Anterior cingulate cortex (tissue), 58 donors: ENCODE measurements at places on chromosomes 7 and 10.

GRCh38 chr10:112201334-112201733, 17.8 kb upstream of the GPAM start:
- DNase-seq = no peak

DNA sequence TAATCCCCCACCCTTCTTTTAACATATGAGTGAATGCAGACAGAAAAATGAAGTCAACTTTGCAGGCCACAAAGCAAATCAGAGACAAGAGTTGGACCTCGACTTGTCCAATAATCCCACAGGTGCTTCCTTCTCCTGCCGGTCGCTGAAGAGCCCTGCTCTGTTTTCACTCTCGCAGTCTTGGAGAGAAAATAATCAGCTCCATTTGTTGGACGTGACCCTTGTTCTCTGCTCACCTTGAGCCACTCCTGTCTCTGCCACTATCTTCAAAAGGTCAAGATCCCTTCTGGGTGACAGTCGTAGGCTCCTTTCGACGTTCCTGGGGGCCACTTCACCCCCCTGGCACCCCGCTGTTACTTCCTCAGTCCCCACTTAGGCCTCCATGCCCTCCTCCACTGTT, 2.8 kb upstream of the KLF6 start:
- no peak for DNase-seq

- DNase-seq = no peak
Measured at GRCh38 chr7:87004956-87005355, 54.5 kb downstream of the ELAPOR2 start.

DNA sequence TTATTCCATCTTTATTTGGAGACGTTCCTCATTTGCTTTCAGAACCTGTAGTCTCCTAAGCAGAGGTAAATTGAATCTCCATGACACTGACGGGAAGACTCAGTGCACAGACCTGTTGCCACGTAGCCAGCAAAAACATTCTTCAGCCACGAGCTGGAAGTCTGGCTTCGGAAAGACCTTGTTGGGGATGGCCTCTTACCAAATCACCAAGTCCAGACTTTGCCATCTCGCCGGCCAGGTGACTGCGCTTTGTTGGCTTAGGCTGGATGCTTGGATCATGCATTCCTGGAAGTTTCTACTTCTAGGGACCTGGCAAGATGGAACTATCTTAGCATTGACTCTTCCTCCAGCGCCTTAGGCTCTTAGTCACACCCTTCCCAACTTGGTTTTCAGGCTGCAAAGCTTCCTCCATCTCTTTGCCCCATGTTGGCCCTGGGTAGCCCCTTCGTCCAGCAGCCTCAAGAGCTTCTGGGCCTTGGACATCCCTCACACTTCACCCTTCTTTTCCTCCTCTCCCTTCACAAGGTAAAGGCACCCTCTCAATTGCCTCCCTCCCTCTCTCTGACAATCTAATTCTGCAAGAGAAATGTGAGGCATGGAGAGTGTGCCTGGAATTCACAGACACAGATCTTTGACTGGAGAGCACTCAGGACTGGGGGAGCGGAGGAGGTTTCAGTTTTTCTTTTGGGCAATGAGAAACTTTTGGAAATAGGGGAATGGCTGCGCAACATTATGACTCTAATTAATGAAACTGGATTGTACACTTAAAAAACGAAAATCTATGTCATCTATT, 451.9 kb upstream of the MKI67 start:
- no peak for DNase-seq

- no peak for DNase-seq
Measured at GRCh38 chr10:104920476-104920875, 279.4 kb downstream of the SORCS3 start.

DNA sequence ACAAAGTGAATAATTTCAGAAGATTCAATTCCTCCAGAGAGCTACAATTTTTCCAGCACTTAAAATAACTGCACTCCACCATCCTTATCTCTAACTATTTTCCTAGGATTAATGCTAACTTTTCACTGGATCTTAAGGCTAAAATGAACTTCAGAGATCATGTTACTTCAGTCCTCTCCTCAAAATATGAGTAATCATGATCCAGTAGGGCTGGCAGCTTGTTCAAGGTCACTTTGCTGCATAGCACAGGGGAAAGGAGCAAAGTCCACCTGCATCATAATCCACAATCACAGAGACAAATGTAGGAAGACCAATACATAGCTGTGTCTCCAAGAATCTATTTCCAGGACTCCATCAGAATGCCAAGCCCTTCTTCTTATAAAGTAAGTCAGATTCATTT, 150.3 kb downstream of the LRRTM3 start:
- no peak for DNase-seq

DNA sequence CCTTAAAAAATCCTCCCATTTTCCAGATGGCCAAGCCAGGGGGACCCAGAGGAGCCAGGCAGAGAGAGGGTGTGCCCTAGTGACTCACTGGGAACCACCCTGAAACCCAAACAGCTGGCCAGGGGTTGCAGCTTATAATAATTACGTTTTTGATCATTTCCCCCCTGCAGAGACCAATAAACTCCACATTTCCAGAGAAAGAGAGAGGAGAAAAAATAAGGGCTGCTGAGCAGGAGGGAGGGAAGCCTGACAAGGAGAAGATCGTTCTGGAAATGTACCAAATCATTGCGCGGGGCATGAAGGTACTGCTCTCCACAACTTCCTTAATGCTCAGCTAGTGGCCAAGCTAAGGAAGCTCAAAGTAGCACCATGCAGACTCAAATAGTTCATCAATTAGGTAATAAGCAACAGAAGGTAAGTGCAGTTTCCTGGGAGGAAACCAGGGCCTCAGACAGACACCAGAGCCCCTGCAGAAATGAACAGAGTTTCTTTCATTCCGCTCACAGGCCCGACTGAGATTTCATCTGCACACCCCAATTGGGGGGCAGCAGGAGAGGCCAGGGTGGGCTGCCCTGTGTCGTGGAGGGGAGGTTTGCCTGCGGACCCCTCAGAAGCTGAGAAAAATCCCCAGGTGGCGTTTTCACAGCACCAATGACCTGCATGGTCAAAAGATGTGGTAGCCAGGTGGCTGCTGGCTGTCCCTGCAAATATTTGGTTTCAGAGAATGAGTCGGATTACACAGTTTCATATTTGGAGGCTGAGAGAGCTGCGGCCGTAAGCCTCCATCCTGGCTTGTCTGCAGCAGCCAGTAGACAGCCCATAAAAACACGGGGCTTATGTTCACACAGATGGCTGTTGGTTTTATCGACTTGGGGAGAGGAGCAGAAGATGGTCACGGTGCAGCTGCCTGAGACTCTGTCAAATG, 153.2 kb upstream of the LYZL2 start:
- no peak for DNase-seq

DNA sequence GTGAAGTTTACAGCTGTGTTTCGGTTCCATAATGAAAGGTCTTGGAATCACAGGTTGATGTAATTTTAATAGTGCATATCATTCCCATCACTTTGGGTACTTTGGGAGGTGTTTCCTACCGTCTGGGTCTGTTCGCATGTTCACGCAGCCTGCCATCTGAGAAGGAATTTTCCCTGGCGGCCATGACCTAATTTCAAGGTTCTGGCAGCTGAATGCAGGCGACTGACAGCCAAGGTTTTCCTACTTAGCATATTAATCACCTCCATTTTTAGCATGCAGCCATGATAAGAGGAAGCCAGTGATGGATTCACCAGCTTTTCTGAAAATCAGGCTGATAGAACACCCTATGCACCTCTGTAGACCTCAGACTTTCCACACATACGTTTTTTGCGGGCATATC, 319.1 kb upstream of the TMEM229A start:
- DNase-seq = peak; percentile 3

- no peak for DNase-seq
Measured at GRCh38 chr7:41567731-41568114, 135.2 kb downstream of the INHBA start.

DNA sequence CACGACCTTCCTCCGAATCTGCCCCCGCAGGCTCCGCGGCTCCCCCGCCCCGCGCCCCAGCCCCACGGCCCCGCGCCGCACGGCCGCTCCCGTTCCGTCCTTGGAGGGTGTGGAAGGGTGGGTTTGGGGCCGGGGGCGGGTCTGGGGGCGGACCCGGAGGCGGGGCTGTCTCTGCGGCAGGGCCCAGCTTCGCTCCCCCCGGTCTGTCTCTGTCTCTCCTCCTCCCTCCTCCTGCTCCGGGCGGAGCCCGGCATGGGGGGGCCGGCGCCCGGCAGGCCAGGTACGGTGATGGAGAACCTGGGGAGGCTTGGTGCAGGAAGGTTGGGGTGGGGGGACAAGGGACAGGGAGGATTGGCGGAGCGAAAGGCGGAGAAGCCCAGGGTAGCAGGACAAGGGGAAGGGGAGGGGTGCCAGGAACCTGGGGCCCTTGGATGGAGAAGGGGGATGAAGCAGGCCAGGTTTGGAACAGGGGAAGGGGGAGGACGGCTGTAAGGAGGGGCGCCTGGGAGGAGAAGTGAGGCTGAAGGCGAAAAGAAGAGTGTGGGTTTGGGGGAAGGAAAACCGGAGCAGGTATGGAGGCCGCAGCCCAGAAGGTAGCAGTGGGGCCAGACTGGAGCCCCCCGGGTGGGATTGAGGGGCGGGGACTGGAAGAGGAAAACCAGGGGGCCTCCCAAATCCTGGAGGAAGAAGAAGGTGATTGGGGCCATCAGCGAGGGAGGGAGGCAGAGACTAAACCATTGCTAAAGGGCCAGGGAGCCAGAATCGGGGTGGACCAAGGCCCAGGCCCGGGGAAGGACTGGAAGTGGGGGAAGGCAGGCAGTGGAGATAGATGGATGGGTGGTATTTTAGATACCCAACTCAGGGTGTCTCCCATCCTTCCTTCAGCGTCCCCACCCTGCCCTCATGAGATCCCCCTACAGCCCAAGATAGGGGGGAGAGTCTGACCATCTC, at the start of gene NYAP1:
Gene NYAP1, plus strand, starts transcription at position 206 of the 951 bp plus-strand sequence. CDS start 1,385 bp downstream, outside the sequence.
- peak; percentile 45 for DNase-seq

DNA sequence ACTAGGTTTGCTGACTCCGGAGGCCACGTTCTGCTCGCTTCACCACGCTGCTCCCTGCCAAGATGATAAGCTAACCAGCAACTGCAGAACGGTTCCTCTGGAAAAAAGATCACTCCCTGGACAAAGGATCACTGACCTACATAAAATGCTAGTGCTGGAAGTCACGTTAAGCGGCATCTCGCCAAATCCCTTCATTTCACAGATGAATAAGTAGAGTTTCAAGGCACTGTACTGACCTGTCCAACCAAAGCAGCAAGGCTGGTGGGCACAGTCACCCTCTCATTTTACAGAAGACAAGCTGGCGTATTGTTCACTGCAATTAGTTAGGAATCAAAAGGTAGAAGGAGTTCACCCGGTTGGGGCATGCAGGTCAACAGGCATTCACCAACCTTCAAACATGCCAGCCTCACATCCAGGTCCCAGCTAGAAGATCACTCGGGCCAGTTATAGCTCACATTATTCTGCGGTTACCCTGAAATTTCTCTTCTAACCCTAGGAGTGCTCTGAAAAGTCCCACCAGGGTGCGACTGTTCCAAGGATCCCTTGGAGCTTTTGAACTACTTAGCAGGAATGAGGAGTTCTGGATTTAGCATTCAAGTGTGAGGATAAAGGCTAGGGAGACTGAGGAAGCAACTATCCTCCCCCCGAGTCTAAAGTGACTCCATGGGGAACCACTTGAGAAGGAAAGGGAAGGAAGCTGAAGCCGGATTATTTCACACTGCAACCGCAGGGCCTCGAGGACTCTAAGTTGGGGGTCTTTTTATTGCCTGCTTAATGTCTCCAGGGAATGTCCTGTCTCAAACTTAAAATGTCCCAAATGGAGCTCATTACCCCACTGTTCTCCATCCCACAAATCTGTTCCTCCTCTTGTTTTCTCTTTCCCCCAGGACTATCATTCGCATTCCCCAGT, 32.8 kb downstream of the HIPK2 start:
- no peak for DNase-seq

DNA sequence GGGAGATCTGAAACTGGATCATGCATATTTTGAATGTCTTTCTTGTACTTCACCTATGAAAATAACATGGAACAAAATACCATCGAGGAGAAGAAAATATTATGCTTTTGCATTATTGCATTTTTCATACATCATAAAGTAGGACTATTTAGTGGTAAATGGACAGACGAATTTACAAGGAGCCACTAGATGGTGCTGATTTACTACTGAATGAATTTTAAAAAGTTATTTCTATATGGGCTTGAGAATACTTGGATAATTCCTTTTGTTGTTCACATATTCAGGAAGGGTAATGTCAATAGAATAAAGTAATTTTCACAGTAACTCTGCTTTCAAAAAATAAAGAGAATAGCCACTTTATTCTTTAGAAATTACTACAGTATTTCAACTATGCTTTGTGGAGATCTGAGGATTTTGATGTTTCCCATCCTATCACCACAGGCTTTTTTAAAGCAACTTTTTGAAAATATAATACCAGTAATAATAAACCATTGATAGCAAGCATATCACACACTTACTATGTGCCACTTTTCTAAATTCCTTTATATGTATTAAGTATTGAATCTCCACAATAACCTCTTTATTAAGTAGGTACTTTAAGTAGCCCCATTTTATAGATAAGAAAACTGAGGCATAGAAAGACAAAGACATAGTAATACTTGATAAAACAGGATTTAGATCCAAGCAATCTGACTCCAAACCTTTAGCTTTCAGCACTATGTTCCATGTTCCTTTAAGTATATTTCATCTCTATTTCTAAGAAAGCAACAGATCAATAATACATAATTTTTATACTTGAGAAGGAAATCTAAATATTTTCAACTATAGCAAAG, 38.6 kb downstream of the NEBL start:
- no peak for DNase-seq

DNA sequence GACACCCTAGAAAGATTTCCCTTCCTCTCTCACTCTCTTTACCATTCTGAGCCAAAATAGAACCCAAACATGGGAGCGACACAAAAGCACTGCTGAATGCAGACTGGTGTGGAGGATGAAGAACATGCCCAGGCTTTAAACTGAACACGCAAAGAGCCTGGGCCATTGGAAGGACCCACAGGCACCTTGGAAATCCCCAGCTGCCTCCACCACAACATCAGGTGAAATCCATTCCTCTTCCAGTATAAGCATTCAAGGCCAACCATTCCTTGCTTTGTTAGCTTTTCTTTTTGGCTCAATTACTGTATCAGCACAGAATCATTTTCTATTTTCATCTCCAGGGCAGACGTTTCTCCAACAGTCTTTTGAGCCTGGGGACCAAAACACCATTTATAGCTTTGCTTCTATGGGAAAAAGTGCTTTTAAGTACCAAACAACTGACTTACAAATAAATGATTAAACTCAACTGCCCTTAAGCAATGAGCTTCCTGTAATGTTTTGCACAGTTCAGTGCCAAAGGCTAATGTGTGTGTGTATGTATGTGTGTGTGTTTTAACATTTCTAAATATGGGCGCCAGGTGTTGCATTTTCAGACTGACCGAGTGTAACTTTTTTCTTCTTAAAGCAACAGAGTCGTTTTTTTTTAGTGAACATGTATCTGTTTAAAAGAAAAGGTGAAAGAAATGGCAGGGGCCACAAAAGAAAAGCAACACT, 16.2 kb upstream of the BLNK start:
- DNase-seq = no peak
